RCC 7860 (cell line): ENCODE measurements at places on chromosomes 11 and 22.

DNA sequence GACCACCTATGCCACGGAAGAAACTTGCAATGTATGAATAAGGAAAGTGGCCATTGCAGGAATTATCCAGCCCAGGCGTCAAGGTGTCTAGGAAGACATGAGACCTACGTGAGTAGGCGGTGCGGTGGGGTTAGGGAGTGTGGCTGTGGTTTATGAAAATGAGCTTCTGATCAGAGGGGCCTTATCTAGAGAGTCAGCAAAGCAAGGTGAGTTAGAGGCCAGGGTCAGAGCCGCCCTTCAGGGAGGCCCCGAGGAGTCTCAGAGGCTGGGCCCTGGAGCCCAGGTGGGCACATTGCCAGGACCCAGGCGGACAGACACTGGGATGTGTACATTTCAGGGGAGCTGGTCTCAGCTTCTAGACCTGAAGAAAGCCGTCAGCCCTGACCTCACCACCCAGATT is 13.8 kb upstream of the LINC01488 start:
- DNase-seq = no peak

- no peak for DNase-seq
Observed at GRCh38 chr11:117851106-117851505, 25.4 kb downstream of the FXYD6 start.

DNA sequence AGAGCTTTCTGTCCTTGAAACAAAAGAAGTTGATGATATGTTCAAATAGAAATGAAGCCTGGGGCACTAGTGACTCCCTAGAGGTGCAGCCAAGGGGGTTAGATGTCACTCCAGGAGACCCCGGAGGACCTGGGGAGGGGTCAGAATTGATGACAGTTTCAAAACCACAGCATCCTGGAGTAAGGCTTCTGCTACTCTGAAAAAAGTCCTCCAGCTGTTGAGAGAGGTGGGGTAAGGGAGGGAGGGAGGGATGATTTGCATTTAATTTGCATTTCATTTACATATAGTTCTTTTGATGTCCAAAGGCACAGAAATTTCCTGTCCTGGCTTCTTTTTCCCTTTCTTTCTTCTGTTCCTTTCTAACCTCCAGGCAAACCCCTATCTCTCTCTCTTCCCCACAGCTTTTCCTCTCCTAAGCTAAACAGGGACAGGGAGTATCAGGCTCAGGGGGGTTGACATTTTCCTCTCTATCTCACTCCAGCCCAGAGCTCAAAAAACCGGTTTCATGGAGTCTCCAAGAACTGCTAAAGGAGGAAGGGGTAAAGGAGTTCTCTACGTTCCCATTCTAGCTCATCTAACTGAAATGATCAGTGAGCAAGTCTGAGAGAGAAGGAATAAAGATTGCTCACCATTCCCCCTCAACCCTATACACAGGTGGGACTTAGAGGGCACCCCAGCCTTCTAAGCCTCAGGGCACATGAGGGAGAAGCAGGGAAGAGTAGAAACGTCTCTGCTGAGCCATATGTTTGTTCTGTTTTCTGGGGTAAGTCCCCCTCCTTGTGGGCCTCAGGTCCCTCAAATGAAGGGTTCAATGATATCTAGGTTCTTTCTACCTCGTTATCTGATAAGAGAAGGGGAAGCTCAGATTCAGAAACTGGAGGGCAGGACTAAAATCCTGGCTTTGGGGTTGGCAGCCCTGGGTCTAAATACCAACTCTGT is 3.5 kb upstream of the POU2F3 start:
- peak; percentile 4 for DNase-seq

DNA sequence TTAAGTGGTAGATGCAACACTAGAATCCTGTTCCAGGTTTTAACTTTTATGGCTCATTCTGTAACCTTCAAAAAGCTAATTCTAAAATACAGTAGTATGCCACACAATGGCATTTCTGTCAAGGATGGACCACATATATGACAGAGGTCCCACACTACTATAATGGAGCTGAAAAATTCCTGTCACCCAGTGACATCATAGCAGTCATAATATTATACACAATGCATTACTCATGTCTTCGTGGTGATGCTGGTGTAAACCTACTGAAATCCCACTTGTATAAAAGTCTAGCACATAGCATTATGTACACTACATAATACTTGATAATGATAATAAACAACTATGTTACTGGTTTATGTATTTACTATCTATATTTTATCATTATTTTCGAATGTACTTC is 12.1 kb downstream of the TYR start:
- no peak for DNase-seq

- no peak for DNase-seq
Observed at GRCh38 chr22:35598396-35598710, 18.8 kb downstream of the MB start.

DNA sequence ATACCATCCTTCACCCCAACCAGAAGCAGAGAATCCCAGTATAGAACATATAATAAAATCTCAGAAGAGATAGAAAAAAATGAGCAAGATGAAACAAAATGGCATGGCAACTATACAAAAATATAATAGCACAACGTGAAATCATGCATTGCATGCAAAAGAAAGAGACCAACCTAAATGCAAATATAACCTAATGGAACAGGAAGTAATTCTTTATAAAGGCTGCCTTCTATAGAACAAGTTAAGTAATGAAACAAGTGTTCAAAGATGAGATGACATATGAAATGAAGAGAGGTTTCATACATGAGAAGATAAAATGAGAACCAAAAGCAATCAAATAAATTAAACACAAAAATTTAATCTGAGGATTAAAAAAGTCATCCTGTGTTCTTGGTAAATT is 18.5 kb upstream of the ARHGAP20 start:
- DNase-seq = no peak

GRCh38 chr11:34758262-34758661 is 137.4 kb downstream of the EHF start:
- no peak for DNase-seq

DNA sequence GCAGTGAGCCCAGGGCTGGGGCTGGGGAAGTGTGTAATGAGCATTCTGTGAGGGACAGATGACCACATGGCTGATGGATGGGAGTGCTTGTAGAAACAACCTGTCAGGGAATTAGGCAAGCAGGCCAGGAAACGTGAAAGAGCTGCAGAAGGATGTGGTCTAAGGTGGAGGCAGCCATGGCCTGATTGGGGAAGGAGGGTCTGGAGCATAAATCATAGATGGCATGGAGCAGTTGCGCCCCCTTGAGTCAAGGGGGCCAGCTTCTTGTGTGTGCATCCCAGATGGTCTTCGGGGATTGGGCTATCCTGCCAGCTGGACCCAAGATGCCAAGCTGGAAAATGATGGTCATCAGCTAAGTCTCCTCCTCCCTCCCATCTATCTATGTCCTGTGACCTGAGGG is 119.4 kb upstream of the CLPB start:
- DNase-seq = no peak

GRCh38 chr11:105315287-105315686 is 175.7 kb upstream of the CARD18 start:
- no peak for DNase-seq

DNA sequence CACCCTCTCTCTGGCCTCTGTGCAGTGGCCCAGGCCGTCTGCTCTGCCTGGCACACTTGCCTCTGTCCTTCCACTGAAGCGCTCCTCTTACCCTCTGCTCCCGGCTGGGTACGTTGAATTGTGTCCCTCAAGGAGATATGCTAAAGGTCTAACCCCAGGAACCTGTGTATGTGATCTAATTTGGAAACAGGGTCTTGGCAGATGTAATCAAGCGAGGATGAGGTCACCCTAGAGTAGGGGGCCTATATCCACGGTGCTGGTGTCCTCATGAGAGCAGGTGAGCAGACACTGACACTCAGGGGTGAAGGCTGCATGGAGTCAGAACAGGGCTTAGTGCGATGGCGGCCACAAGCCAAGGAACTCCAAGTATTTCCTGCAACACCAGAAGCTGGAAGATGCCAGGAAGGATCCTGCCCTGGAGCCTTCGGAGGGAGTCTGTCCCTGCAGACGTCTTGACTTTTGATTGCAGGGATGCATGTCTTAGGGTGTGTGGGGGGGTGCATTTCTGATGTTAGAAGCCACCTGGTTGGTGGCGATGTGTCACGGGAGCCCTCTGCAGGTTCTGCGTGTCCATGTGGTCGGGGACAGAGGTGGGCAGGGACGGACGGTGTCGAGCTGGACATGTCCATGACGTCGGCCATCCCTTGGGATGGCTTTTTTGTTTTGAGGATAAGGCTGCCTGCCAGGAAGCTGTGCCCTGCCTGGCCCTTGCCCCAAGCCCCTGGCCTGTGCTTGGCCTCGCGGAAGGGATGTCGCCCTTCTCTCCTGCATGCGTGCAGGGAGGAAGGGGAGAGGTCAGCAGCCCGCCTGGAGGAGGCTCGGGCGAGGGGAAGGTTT is 68.6 kb downstream of the LRP5 start:
- no peak for DNase-seq

- DNase-seq = no peak
Observed at GRCh38 chr11:102448869-102449224, 3.7 kb downstream of the TMEM123 start.

- DNase-seq = no peak
Observed at GRCh38 chr11:77301510-77301909, at the start of gene GDPD4. GDPD4 (minus strand) TSS chr11:77301686; CDS start chr11:77285137, 16,549 bp downstream.

GRCh38 chr11:61028135-61028729 is 56.8 kb downstream of the CD6 start:
- no peak for DNase-seq

DNA sequence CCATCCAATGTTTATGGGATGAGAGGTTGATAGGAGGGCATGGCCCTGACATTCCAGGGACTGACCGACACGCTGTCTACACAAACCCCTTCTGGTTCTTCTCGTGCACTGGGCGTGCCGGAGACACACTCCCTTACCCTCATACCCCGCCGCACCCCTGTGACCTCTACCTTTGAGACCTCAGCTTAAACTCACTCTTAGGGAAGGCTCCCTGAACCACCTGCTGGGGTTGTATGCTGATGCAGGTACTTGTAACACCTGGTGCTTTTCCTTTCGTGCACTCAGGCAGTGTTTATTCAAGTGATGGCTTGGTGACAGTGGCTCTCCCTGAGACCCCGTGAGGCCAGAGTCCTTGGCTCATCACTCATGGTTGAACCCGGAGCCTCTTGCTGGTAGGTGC is 12.0 kb downstream of the PPARA start:
- no peak for DNase-seq

DNA sequence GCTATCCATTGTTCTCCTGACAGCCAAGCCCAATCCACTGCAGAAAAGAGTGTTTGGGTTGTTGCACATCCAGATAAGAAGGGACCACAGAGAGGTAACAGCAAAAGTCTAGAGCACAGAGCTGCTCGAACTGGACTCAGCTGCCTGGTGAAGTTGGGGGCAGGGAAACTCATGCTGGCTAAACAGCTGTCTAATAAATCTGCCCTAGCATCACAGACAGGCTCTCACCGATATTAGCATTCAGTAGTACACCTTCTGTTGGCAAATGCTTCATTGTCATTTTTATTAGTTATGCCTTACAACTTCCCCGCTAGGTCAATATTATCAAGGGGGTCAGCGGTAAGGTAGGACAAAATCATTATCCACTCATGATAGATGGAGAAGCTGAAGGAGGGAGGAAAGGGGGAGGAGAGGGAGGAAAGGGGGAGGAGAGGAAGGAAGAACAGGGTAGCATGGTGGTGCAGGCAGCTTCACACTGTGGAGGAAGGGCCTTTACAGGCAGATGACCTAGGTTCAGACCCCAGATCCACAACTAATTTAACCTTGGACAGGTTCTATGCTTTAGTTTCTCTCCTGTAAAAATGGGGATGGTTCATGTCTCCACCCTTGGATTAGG is 102.7 kb downstream of the LARGE1 start:
- DNase-seq = no peak

GRCh38 chr11:128026596-128026995 is 560.8 kb downstream of the ETS1 start:
- peak; percentile 89 for DNase-seq

DNA sequence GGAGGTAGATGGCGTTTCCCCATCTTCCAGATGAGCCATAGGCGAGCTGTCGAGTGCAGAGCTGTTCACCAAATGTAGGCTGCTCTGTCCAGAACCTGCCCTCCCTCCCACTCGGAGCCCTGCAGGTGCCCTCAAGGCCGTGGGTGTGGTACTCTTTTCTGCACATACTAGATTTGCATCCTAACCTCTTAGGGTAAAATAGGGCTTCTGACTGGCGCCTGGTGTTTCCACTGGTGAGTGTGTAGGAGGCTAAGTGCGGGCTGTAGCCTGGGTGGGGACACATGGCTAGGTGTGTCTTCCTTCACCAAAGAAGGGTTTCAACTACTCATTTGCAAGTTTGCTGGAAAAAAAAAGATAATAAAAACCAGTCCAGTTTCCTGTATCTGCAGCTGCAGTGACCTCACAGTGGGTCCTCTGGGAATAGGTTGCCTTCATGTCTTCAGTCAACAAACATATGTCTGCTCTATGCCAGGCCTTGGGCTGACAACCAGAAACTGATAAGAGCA is 8.5 kb downstream of the BIK start:
- no peak for DNase-seq

GRCh38 chr11:68655806-68656205 is 28.5 kb upstream of the GAL start:
- DNase-seq = no peak

- DNase-seq = no peak
Observed at GRCh38 chr11:75823946-75824345, 8.9 kb downstream of the UVRAG start.

DNA sequence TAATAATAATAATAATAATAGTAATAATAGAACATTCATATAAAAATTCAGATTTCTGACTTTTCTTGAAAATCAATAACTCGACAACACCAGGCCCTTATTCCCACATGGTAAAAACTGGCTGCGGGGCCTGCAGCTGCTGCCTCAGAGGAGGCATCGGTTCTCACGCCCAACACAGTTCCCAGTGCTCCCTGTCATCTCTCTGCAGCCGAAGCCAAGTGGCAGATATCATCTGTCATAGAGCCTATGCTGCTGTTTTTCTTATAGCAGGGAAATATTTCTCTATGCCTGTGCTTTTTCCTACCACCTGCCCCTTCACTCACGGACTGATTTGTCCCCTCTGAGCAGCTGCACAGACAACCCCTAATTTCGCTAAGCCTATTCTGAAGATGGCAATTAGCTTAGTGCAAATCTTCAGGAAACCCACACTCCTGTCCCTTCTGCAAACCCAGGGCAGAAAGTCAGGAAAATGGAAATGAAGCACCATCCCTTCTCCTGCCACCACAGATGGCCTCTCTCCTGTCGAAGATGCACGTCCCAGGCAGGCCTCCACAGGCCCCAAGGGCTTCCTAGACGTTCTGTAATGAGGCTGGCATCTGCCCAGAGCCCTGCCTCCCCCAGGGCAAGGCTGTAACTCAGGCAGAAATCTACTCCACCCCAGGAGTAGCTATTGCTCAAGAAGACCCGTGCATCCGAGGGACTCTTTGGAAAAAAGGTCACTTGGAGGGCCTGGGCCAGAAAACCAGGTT is 66.7 kb downstream of the SYN3 start:
- DNase-seq = no peak

DNA sequence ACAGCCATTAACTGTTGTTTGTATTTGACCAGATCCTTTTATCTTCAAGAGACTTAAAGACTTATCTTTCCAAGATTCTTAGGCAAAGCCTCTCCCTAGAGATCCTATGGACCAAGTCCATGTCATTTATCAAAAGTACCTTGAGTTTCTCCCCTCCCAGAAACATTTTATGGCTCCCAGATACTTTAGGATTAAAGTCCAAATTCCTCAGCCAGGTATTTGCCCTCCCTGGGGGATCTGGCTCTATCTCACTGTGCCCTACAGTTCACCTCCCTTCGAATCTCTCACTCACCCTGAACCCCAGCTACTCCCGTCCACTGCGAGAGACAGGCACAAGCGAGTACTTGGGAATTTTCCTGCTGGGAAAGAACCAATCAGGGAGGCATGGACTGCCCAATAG is 11.9 kb downstream of the MS4A8 start:
- DNase-seq = no peak
